A549 treated with Mapracorat at 1 μM for 4 hours (cell line): ENCODE measurements at places on chromosomes 7 and 10. TPM values are rescaled to one million over a fixed set of nuclear protein-coding genes. Genes with fewer than 3 reads are reported as not detected.

Gene PPP1R3C
- total RNA-seq = 22.1 to 28.4 TPM (median 23.7 TPM) in 5 replicates

Gene ITPRID1
- not detected in 5 replicates for total RNA-seq

Gene LIPF
- not detected in 5 replicates for total RNA-seq

Gene HMX2
- 0.08 to 0.23 TPM (median 0.14 TPM) in 4 of 5 replicates, not detected in the other for total RNA-seq

Gene SPDYE2
- not detected in 5 replicates for total RNA-seq

Gene DRGX
- total RNA-seq = 0.05 TPM in 1 of 5 replicates, not detected in the others

Gene TMEM178B
- 1.3 to 1.9 TPM (median 1.5 TPM) in 5 replicates for total RNA-seq

Gene ZP3
- total RNA-seq = 17.8 to 21.0 TPM (median 20.2 TPM) in 5 replicates
